Caki2 (cell line): ENCODE measurements at places on chromosomes 2 and 18.

DNA sequence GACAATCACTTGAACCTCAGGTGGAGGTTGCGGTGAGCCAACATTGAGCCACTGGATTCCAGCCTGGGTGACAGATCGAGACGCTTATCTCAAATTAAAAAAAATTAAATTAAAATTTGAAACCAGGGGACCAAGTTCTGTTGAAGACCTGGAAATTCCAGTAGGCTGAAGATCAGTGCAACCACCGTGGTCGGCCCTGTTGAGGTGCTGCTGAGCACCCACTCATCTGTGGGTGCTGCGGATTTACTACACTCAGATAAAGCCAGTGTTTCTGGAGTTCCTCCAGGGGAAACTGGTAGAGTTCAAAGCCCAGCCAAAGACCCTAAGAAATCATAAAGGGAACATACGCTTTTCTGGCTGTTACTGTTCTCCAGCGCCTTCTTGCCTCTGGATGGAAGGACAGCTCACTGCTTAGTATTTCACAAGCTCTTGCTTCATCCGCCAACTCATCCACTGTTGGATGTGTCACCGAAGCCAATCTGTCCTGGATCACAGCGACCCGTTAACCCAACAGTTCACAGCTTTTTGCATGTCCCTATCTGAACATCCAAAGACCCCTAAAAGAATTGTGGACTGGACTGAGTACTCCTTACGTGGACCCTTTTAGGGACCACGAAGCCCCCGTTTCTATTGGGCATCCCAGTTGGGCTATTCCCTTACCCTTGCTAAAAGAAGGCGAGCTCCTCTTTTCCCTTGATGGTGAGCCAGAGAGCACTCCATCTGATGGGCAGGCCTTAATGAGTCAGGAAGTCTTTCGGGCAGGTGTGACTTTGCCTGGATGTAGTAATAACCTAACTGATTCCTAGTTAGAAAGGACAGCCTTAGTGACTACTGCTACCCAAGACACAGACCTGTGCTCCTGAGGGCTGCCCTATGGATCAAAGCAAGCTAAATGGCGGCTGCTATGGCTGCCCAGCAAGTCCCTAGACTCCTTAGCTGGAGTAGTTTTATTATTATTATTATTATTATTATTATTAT is 6.0 kb upstream of the ALPP start:
- no peak for DNase-seq

DNA sequence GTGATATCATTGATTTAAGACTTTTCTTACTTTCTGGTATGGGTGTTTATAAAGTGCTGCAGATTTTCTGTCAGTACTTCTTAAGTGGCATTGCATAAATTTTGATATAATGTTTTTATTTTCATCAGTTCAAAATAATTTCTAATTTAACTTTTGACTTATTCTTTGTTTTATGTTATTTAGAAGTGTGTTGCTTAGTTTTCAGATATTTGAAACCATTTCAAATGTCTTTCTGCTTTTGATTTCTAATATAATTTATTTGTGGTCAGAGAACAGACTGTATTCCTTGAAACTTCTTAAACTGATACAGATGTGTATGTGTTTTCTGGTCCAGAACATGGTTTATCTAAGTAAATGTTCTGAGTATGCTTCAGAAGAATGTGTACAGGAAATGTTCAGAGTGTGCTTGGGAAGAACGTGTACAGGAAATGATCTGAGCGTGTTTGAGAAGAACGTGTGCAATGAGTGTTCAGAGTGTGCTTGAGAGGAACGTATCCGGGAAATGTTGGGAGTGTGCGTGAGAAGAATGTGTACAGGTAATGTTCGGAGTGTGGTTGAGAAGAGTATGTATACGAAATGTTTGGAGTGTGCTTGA is 265.7 kb upstream of the HS6ST1 start:
- no peak for DNase-seq

GRCh38 chr2:217943446-217944321 is 59.1 kb downstream of the TNS1 start:
- peak; percentile 56 for DNase-seq

GRCh38 chr18:9289698-9290097 is 44.9 kb upstream of the TWSG1 start:
- DNase-seq = no peak

GRCh38 chr2:36367895-36368353 is 12.3 kb downstream of the CRIM1 start:
- peak; percentile 68 for DNase-seq

DNA sequence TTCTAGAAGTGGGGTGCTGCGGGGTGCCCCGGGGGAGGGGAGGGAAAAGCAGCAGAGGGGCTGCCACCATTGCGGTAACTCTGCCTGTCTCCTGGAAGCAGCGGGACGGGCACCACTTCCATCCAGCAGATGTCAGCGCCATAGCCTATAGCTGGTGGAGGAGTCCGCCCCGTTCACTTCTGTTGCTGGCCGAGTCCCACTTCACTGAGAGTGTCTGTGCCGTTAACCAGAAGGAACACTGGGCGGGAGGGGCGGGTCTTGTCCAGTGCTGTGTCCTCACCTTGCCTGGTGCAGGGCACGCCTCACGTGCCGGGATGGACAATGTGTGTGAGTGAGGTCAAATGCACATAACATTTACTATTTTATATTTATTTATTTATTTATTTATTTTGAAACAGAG is 19.3 kb upstream of the ODC1 start:
- no peak for DNase-seq

- DNase-seq = no peak
Measured at GRCh38 chr2:174341995-174342685, 7.4 kb downstream of the SP9 start.

DNA sequence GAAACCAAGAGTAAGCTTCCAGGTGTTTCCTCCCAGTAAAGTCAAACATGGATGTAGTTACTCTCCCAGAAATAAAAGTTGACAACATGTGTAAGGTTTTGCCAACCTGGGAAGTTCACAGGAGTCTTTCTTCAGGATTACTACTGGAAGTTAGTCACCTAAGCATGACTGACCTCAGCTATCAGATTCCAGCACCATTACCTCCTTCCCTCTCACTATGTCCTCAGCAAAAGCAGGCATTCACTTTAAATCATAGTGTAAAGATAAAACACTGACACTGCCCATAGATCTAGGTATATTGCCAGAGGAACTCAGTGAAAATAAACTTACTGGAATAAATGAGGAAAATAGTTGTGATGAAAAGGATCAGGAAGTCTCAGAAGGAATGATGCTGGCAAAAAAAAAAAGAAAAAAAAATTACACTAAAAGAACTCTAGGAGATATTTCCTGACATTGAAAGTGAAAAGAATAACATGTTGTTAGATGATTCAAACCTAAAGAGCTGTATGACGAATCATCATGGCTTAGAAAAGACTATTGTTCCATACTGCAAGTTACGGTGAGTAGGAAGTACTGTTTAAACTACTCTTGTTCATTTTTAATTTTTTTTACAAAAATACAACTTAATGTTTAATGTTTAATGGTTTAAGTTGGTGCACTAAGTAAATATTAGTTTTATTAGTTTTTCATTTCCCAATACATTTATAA is 484.5 kb upstream of the ZNF804A start:
- peak; percentile 7 for DNase-seq

GRCh38 chr2:232322560-232323327 is 55.8 kb upstream of the ALPP start:
- no peak for DNase-seq

DNA sequence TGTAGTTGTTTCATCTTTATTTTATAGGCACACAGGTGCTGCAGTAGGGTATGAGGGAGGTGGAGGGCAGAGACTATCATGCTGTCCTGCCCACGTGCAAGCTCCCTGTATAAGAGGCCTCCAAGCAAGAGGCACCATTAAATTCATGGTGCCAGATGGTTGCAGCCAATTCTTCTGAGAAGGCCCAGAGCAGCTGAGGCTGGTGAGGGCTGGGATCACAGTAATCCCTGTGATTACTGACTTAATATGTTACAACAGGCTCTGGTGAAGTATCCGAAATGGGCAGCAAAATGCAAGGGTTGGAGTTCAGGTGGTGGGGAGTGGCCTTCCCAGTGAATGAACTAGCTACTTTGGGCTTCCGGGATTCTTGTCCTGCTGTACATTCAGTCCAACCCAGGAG is 191.9 kb upstream of the SMAD2 start:
- DNase-seq = no peak

DNA sequence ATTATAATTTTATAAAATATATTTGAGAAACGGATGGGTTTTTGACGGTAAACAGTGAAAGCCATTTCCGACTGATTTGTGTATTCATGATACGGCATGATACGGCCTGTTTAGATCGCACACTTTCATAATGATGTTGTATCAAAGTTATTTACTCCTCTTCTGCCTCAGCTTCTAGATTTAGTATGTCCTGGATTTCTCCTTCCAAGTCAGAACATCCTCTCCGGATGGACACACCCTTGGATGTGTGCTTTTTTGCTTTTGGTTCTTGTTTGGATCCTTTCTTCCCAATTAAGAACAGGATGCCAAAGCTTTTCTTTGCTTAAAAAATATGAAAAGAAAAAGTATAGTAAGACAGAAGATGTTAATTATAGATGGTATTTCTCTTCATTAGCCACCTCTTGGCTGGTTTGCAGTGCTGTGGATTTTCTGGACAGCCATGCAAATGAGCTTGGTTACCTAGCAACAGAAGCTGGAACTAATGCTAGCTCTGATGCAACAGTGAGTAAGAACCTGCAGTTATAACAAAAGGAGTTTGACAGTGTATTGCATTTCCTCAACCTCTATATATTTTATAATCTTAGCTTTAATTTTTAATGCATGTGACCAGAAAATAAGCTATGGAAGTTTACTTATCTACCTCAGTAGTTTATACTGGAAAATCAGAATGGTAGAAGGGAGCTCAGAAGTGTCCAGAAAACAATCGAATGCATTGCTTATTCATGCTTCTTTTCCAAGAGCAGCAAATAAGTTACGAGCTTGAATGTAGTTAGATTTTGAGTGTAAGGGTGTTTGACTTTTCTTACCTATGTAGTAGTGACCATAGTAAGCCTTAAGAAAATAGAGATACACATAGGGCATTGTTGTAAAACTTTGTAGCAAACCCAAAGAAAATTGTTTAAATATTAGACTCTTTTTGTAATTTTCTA is 27.9 kb downstream of the RMND5A start:
- peak; percentile 35 for DNase-seq

DNA sequence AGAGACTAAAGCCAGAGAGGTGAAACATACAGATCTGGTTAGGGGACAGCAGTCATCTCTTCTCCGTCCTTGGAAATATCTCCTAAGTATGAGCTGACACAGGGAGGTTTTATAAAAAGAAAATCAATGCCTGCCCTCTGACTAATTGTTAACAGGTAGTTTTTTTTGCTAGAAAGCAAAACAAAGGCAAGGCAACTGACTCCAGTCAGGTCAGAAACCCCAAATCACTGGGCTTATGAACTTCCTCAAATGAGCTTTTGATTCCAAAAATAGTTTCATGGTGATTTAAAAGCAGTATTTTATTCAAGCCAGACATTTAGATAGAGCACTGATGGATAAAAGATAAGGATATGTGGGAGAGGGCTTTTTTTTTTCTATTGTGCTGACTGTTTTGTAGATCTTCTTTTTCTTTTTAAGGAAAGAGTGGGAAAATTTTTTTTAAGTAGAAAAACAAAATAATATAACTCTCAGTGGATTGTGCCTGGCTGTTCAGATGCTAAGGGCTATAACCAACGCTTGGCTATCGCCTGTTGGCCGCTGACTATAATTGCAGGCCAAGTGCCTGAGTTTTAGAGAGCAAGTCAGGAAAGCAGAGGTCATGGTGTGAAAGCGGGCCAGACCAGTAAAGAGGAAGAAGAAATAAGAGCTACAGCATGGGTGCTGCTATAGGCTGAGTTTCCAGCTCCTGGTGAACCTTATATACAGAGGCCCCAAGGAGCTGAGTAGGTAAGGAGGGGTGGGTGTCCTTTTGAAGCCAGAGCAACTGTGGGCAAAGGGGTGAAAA is 44.9 kb downstream of the MRPL35 start:
- no peak for DNase-seq

- no peak for DNase-seq
Measured at GRCh38 chr18:35378574-35378896, 1.4 kb upstream of the ZNF396 start.

GRCh38 chr2:237298151-237299118 is 115.5 kb downstream of the COL6A3 start:
- peak; percentile 84 for DNase-seq

DNA sequence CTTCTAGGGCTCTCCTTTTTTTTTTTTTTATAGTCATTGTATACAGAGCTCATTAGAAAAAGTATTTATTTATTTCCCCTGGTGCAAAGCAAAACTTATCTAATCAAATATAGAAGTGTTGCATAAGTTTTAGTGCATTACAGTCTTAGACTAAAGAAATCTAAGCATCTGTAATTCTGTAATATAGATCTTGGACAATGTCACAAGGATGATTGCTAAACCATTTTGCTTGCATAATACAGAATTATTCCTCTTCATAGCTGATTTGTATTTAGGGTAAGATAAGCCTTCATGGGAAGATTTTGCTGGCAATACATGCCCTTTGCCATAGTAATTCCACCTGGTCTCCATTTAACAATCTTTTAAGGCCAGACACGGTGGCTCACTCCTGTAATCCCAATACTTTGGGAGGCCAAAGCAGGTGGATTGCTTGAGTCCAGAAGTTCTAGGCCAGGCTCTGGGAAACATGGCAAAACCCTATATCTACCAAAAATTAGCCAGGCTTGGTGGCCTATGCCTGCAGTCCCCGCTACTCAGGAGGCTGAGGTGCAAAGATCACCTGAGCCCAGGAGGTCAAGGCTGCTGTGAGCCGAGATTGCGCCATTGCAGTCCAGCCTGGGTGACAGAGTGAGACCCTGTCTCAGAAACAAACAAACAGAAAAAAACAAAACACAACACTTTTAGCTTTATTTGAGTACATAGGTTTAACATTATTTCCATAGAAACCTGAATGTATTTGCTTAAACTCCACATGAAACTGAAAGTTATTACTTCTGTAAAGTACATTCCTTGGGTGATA is 2.2 kb upstream of the ACADL start:
- DNase-seq = no peak

- no peak for DNase-seq
Measured at GRCh38 chr18:54358495-54359040, 862 bp downstream of the C18orf54 start.

GRCh38 chr18:49098386-49098785 is 147.6 kb upstream of the SMAD7 start:
- DNase-seq = no peak

DNA sequence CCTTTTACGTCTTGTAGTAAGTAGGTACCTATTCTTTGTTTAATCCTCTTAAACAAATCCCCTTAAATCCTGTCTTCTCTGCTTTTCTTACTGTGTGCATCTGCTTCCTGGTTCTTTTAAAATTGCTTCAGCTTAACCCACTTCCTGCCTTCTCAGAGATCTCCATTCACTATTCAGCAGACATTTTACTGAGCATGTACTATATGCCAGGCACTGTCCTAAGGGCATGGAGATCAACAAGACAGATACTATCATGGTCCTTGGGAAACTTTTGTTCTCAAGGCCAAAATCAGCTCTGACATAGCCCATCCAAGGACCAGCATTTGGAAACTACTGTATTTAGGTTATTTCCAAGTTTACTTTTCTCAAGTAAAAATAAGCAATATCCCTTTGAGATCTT is 227.5 kb downstream of the TPGS2 start:
- DNase-seq = no peak

GRCh38 chr2:207955456-207955855 is 69.9 kb downstream of the PLEKHM3 start:
- DNase-seq = no peak

GRCh38 chr2:165762723-165763122 is 31.3 kb downstream of the GALNT3 start:
- no peak for DNase-seq
